ENCODE measurements at places on chromosomes 4 and X.

GRCh38 chr4:23819041-23819511 lies 70.8 kb downstream of the PPARGC1A start:
- DNase-seq: no peak

- DNase-seq: no peak
Measured at GRCh38 chr4:98601708-98602107, 56.7 kb downstream of the TSPAN5 start.

- peak; percentile 6 for DNase-seq
Measured at GRCh38 chrX:135984791-135985156, 461 bp upstream of the SLC9A6 start.

GRCh38 chr4:39179681-39180080 lies 2.6 kb upstream of the WDR19 start:
- no peak for DNase-seq

- DNase-seq: no peak
Measured at GRCh38 chr4:40600850-40601249, 28.8 kb downstream of the RBM47 start.
